H1 (cell line): ENCODE measurements at places on chromosomes 13 and 19.

GRCh38 chr13:87334176-87334575, 337.0 kb upstream of the SLITRK5 start:
- no peaks in the 10 kb centered on the region for H3K36me3 ChIP-seq
- H3K4me1 ChIP-seq, result no peaks in the 10 kb centered on the region
- no peak overlapping the region for H3K27ac ChIP-seq
- DNase-seq, result no peak
- no peak overlapping the region for H3K4me3 ChIP-seq

- H3K4me1 ChIP-seq, result peaks cover 3% of the 10 kb centered on the region; the same call in 1 of the 2 replicates
- no peak overlapping the region for H3K27ac ChIP-seq
- H3K4me3 ChIP-seq, result no peak overlapping the region
- H3K27me3 ChIP-seq, result peaks cover 14% of the 10 kb centered on the region
- no peaks in the 10 kb centered on the region for H3K36me3 ChIP-seq
Observed at GRCh38 chr19:15014579-15014978, 34.7 kb upstream of the CASP14 start.

- H3K4me3 ChIP-seq, result no peak overlapping the region
- H3K27ac ChIP-seq, result no peak overlapping the region
- no peaks in the 10 kb centered on the region for H3K27me3 ChIP-seq
- H3K4me1 ChIP-seq, result peaks cover 9% of the 10 kb centered on the region
- no peaks in the 10 kb centered on the region for H3K36me3 ChIP-seq
Observed at GRCh38 chr19:15128162-15128770, 21.1 kb downstream of the SYDE1 start.

GRCh38 chr19:11194656-11195558, 2.4 kb downstream of the KANK2 start:
- peaks cover 2% of the 10 kb centered on the region; the same call in 1 of the 2 replicates for H3K36me3 ChIP-seq
- H3K4me1 ChIP-seq, result peaks cover 2% of the 10 kb centered on the region; the same call in 1 of the 2 replicates
- no peaks in the 10 kb centered on the region for H3K27me3 ChIP-seq
- H3K4me3 ChIP-seq, result no peak overlapping the region
- H3K27ac ChIP-seq, result no peak overlapping the region
- no peak for DNase-seq

GRCh38 chr13:31073859-31074718, 87.6 kb downstream of the HSPH1 start:
- no peaks in the 10 kb centered on the region for H3K27me3 ChIP-seq
- peaks cover 3% of the 10 kb centered on the region; the same call in 1 of the 2 replicates for H3K4me1 ChIP-seq
- H3K4me3 ChIP-seq, result no peak overlapping the region
- no peak overlapping the region for H3K27ac ChIP-seq
